Ureter (tissue), 1 donor: ENCODE measurements at places on chromosomes 11 and 22. TPM values are rescaled to one million over a fixed set of nuclear protein-coding genes. Genes with fewer than 3 reads are reported as not detected.

BCO2 gene
- 8.7 TPM for total RNA-seq

RIC3 gene
- total RNA-seq: 60.8 TPM

BBOX1 gene
- 0.73 TPM for total RNA-seq

DNA sequence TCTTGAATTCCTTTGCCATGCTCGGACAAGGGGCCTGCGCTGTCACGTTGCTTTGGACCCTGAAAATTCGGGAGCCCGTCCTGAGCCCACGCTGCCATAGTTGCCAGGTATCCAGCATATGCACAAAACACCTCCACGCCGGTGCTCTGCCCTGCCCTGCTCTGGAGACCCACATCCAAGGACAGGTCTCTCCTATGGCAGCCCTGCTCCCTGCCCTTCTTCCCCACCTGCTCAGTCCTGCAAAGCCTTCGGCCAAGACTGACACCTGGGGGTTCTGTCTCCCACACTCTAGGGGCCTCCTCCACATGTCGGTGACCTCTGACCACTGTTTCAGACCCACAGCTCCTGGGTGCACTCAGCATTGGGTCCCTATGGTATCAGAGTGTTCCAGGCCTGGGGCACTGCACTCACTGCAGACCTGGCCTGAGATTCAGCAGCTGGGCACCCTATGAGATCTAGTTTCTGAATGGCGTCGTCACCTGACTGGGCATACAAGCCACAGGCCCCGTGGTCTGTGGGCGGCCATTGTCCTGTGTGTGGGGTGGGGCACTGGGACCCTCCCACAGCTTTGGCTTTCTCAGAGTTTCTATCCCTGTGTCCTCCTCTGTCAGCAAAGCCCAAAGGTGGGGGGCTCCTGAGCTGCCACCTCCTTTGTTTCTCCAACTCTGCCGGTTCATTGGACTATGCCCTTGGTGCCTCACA is 2.0 kb upstream of the KRTAP5-6 start:
- DNase-seq: no peak

GRCh38 chr22:43449205-43449830 is 37.5 kb downstream of the MPPED1 start:
- DNase-seq: no peak

- DNase-seq: no peak
Measured at GRCh38 chr11:60879104-60879503, 11.8 kb downstream of the ZP1 start.

DNA sequence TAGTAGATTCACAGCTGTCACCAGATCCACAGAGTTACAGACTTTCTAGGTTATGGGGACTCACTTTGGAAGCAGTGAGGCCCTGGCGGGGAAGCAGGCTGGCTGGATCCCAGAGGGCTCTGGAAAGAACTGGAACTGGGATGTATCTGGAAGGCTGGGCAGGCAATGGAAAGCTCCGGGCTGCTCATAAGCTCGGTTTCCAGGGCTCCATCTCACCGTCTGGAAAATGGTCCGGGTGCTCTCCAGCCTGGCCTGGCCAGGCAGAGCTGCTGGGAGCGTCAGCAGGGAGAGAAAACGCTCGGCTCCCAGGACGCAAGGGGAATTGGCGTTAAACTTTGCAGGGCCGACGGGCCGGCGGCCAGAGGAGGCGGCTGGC is 335 bp upstream of the SEZ6L start:
- DNase-seq: no peak

- no peak for DNase-seq
Measured at GRCh38 chr11:68266936-68267880, 4.6 kb downstream of the C11orf24 start.
